ENCODE measurements at places on chromosomes 6 and 20. TPM values are rescaled to one million over a fixed set of nuclear protein-coding genes. Genes with fewer than 3 reads are reported as not detected.

- DNase-seq: no peak
- no peaks in the 10 kb centered on the region for H3K27me3 ChIP-seq
- peak overlapping the region; percentile 17 for H3K27ac ChIP-seq
- H3K4me3 ChIP-seq: no peak overlapping the region
Observed at GRCh38 chr6:149261364-149262040, 56.0 kb upstream of the TAB2 start.

Gene SAMD3
- 38.5 TPM for total RNA-seq

- no peak for DNase-seq
- H3K4me1 ChIP-seq: no peaks in the 10 kb centered on the region
- H3K27me3 ChIP-seq: no peaks in the 10 kb centered on the region
- no peaks in the 10 kb centered on the region for H3K36me3 ChIP-seq
Observed at GRCh38 chr6:12709556-12710232, 6.9 kb upstream of the PHACTR1 start.

DNA sequence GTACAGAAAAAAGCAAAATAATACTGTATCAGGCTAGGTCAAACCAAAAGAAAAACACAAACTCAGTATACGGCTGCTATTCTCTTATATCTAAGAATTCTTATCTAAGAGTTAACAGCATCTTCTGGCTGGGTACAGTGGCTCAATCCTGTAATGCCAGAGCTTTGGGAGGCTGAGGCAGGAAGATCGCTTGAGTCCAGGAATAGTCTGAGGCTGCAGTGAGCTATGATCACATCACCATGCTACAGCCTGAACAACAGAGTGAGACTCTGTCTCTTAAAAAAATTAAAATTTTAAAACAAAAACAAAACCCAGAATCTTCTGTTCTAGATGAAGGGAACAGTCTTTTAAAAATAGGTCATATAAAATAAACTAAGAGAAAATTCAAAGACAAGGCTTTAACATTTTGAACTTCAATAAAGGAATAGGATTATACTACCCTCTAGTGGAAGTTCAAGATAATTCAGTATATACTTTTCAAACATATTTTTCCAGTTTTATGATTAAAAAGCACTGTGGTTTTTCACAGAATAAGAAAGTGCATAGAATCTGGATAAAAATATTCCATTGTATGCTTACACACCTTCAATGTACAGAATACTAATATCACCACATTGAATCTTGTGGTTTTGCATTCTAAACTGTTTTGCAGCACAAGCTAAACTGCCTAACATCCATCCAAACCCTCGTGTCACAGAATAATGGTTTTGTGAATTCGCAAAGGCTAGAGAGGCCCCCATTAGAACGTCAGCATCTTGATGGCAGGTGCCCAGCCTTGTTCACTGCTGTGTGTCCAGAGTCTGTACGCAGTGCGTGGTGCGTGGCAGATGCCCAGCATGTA is 39.3 kb downstream of the DTNBP1 start:
- no peak overlapping the region for H3K4me3 ChIP-seq
- H3K27me3 ChIP-seq: no peaks in the 10 kb centered on the region
- no peak overlapping the region for H3K27ac ChIP-seq
- no peak for DNase-seq
- H3K4me1 ChIP-seq: peaks cover 6% of the 10 kb centered on the region
- no peaks in the 10 kb centered on the region for H3K36me3 ChIP-seq

Gene VSX1
- not detected for total RNA-seq

DNA sequence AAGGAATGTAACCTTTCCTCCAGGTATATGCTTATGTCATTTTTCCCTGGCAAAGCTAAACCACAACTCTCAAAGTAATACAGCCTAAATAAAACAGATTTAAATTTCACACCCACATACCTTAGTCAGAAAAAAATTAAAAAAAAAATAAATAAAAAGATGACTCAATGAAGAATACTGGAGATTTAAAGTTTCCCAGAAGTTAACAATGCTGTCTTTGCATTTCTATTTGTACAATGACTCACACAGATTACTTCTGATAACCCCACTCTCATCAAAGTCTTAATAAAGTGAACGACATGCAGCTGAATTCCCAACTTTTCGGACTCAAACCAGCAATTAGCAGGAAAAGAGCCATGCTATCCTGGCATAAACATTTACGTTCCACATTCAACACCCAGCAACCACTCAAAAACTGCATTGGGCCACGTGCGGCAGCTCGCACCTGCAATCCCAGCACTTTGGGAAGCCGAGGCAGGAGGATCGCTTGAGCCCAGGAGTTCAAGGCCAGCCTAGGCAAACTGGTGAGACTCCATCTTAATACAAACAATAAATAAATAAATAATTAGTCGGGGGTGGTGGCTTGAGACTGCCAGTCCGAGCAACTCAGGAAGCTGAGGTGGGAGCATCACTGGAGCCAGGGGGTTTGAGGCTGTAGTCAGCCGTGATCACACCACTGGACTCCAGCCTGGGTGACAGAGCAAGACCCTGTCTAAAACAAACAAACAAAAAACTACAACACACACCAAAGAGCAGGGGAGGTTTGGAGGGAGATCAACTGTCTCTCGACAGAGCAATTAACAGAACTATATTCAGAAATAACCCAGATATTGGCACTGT is 130.5 kb downstream of the WDR27 start:
- H3K4me3 ChIP-seq: no peak overlapping the region
- no peak overlapping the region for H3K27ac ChIP-seq
- H3K27me3 ChIP-seq: no peaks in the 10 kb centered on the region
- H3K4me1 ChIP-seq: peaks cover 14% of the 10 kb centered on the region
- no peak for DNase-seq

Gene FOXF2
- total RNA-seq: not detected

DNA sequence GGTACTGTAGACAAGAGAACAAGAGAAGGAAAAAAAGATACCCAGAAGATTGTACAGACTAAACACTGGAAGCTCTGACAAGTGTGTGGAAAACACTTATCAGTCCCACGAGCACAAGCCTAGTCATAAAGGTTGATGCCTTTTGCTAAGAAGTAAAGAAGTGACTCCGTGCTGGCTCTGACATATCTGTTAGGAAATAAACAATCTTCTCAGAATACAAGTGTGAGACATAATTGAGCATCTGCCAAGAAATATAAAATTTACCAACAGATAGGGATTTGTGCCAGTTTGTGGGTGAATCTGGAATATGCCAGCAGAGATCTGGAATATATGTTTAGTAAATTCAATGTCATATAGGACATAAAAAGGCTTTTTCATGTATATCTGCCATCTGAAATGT is 258.7 kb upstream of the RNF217 start:
- H3K4me3 ChIP-seq: no peak overlapping the region
- DNase-seq: no peak
- H3K4me1 ChIP-seq: no peaks in the 10 kb centered on the region
- no peaks in the 10 kb centered on the region for H3K36me3 ChIP-seq
- no peaks in the 10 kb centered on the region for H3K27me3 ChIP-seq

GRCh38 chr6:90368601-90369000 is 72.0 kb upstream of the BACH2 start:
- DNase-seq: no peak
- no peaks in the 10 kb centered on the region for H3K36me3 ChIP-seq
- H3K27me3 ChIP-seq: no peaks in the 10 kb centered on the region

DNA sequence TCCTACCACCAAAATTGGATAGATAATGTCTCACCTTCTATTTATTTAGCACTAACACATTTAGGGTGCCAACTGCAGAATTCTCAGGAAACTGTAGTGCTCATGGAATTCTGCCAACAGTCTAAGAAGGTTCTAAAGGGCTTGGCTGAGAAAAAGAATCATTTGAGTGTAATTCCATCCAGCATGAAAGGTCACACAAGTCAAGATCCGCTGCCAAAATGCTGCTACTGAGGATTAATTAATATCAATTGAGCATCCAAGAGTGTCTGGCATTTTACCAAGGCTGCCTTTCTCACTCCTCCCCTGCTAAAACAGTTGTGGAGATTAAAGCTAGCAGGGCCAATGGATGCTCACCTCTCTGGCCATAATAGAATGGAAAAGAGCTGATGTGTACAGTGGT is 112.7 kb downstream of the FHL5 start:
- H3K27ac ChIP-seq: no peak overlapping the region
- no peaks in the 10 kb centered on the region for H3K4me1 ChIP-seq
- H3K27me3 ChIP-seq: no peaks in the 10 kb centered on the region
- no peak overlapping the region for H3K4me3 ChIP-seq

DNA sequence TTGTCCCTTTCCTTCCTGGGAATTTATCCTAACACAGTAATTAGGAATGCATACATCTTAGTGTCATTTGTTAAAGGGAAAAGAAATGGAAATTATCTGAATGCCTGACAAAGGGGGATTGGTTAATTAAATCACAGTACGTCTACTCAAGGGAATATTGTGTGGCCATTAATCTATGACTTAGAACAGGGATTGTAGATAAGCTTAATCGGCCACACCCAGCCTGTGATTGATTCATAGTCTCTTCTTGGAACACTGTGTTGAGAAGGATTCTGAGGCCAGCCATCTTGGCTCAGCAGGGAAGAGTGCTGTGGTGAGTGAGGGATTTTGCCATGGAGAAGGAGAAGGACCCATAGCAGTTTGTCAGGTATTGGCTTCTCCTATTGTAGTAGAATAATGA is 50.5 kb downstream of the CTNNBL1 start:
- DNase-seq: no peak
- no peak overlapping the region for H3K27ac ChIP-seq
- H3K27me3 ChIP-seq: no peaks in the 10 kb centered on the region
- peaks cover 3% of the 10 kb centered on the region for H3K4me1 ChIP-seq
- peaks cover 5% of the 10 kb centered on the region for H3K36me3 ChIP-seq

DNA sequence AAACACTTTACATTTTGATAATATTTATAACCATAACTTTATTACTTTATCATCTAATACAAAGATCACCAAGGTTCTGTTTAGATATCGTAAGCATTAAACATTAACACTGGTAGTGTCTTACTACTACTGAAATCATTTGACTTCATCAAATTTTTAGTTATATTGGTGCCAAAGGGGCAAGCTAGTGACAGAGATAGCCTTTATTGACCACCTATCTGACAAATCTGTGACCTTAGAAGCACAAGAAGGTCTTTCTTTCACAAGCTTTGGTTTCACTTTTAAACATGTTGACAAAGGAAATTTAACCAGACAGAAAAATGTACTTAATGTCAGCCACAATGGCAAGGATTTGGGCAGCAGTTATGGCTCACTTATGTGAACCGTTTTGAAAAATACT is 50.7 kb upstream of the ENPP4 start:
- H3K27me3 ChIP-seq: no peaks in the 10 kb centered on the region
- no peaks in the 10 kb centered on the region for H3K36me3 ChIP-seq
- H3K4me3 ChIP-seq: no peak overlapping the region
- H3K27ac ChIP-seq: no peak overlapping the region
- DNase-seq: no peak

- no peak for DNase-seq
- H3K4me3 ChIP-seq: no peak overlapping the region
- H3K4me1 ChIP-seq: no peaks in the 10 kb centered on the region
- no peaks in the 10 kb centered on the region for H3K36me3 ChIP-seq
- no peak overlapping the region for H3K27ac ChIP-seq
Observed at GRCh38 chr6:12178521-12178920, 111.6 kb upstream of the EDN1 start.

- H3K4me1 ChIP-seq: no peaks in the 10 kb centered on the region
- DNase-seq: no peak
- H3K4me3 ChIP-seq: no peak overlapping the region
- H3K27me3 ChIP-seq: no peaks in the 10 kb centered on the region
- no peaks in the 10 kb centered on the region for H3K36me3 ChIP-seq
Observed at GRCh38 chr20:6583134-6583738, 184.2 kb upstream of the BMP2 start.

DNA sequence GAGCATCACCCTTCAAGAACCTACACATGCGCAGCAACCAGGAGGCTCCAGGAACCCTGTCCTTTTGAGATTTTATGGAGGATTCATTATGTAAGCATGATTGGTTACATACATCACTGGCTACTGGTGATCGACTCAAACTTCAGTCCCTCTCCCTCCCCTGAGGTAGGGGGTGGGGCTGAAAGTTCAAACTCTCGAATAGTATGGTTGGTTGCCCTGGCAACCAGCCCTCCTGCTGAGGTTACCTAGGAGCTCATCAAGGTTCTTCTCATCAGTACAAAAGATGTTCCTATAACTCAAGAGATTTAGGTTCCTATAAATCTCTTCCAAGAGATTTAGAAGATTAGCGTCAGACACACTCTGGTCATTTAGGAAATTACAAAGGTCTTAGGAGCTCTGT is 21.9 kb upstream of the ZSCAN9 start:
- peaks cover 26% of the 10 kb centered on the region for H3K27me3 ChIP-seq
- peaks cover 12% of the 10 kb centered on the region for H3K4me1 ChIP-seq
- no peak overlapping the region for H3K27ac ChIP-seq
- H3K4me3 ChIP-seq: no peak overlapping the region
- DNase-seq: no peak

DNA sequence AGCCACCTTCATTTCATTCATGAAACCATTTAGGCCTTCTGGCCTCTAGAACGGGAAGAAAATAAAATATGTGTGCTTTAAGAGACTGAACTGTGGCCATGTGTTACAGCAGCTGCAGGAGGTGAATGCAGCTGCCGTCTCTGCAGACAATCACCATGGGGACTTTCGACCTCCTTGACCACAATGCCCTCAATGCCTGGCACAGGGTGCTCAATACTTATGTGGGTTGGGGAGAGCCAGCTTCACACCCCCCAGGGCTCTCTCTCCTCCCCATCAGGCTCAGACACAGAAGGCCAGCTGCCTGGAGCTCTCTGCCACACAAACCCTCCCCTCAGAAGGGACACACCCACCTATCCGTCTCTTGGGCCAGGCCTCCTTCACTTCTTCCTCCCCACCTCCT is 43.5 kb downstream of the ANKRD60 start:
- peaks cover 2% of the 10 kb centered on the region for H3K4me1 ChIP-seq
- H3K36me3 ChIP-seq: no peaks in the 10 kb centered on the region
- no peak overlapping the region for H3K27ac ChIP-seq
- peaks cover 51% of the 10 kb centered on the region for H3K27me3 ChIP-seq
- DNase-seq: no peak

GRCh38 chr6:39576556-39577303 is 148.5 kb downstream of the KIF6 start:
- H3K27ac ChIP-seq: no peak overlapping the region
- H3K4me1 ChIP-seq: no peaks in the 10 kb centered on the region
- no peak overlapping the region for H3K4me3 ChIP-seq

DNA sequence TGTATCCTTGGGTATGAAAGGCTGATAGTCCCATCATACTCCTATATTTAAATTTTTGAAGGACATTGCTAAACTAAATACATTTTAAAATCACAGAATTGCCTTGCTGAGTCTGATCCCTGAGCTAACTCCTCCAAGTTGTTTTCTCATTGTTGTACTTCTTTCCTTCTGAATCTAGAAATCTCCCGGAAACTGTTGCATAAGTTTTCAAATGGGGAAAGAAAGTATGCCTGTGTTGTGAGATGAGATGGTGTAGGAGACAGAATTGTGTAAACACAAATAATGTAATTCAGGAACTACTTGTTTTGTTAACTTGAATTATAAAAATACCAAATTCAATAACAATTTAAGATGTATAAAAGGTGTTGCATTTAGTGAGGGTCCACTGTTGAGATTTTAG is 7.3 kb downstream of the PNRC1 start:
- no peaks in the 10 kb centered on the region for H3K27me3 ChIP-seq
- no peak for DNase-seq
- H3K4me3 ChIP-seq: no peak overlapping the region
- peaks cover 22% of the 10 kb centered on the region for H3K4me1 ChIP-seq
- H3K27ac ChIP-seq: no peak overlapping the region

All from T-cell (primary cell).